ENCODE measurements at places on chromosomes 5 and 9.

- DNase-seq, result no peak
Measured at GRCh38 chr9:6484210-6484609, 71.2 kb downstream of the UHRF2 start.

DNA sequence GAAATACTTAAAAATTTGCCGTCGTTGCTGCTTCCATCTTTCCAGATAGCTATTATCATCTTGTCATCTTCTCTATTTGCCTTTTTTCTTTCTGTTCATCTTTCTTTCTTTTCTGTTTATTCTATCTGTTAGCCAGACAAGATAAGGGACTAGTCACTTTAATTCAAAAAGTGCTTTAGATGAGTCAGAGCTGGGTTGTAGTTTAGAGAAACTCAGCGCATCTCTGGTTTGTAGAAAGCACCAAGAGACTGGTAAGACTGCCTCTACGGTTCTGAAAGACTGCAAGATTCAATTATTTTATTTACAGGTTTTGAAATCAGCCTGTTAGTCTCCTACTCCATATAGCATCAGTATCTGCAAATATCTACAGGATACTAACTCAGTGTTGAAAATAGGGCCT is 562.8 kb upstream of the RIOK2 start:
- DNase-seq, result no peak

DNA sequence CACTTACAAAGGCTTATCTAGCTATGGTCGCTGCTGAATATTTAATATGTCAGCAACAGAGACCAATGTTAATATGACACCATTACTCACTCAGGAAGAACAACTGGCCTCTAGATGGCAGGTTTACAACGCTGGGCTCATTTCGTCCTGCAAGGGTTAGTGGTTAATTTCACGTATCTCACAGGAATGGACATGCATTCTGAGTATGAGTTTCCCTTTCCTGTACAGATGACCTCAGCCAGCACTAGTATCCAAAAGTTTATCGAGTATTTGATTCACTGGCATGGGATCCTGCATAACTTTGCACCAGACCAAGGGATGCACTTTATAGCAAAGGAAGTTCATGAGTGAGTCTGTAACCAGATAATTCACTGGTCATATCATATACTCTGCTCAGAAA is 8.7 kb upstream of the TRPC7 start:
- DNase-seq, result no peak

- DNase-seq, result no peak
Measured at GRCh38 chr5:73830646-73831045, 204.7 kb downstream of the ARHGEF28 start.

- peak; percentile 94 for DNase-seq
Measured at GRCh38 chr9:87725900-87726709, at the start of gene CTSL. TSS of gene CTSL (plus strand) at chr9:87726119. CDS start at chr9:87727604, 1,485 bp downstream.

Measured in hippocampal formation (tissue), 2 donors.